Osteocyte (in vitro differentiated cells): ENCODE measurements at places on chromosomes 4 and X. TPM values are rescaled to one million over a fixed set of nuclear protein-coding genes. Genes with fewer than 3 reads are reported as not detected.

- DNase-seq = no peak
Measured at GRCh38 chr4:967113-968104, 6.0 kb downstream of the DGKQ start.

- DNase-seq = no peak
Measured at GRCh38 chr4:152672206-152673092, 7.3 kb downstream of the TMEM154 start.

DNA sequence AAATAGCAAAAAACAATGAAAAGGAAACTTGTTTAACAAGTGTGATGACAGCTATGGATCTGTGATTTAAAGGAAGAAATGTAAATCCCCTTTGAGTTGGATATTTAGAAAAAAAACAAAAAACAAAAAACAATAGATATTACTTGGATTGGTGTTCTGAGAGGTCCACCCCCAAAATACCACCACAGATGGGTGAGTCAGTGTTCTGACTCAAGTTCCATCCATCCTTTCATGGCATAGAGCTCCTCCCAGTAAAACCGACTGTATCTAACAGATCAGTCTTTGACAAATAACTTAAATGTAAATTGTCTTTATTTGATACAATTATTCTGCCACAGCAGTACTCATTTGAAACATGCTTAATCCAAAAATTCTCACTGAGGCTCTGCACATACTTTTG lies 27.4 kb downstream of the TMPRSS11B start:
- no peak for DNase-seq

DNA sequence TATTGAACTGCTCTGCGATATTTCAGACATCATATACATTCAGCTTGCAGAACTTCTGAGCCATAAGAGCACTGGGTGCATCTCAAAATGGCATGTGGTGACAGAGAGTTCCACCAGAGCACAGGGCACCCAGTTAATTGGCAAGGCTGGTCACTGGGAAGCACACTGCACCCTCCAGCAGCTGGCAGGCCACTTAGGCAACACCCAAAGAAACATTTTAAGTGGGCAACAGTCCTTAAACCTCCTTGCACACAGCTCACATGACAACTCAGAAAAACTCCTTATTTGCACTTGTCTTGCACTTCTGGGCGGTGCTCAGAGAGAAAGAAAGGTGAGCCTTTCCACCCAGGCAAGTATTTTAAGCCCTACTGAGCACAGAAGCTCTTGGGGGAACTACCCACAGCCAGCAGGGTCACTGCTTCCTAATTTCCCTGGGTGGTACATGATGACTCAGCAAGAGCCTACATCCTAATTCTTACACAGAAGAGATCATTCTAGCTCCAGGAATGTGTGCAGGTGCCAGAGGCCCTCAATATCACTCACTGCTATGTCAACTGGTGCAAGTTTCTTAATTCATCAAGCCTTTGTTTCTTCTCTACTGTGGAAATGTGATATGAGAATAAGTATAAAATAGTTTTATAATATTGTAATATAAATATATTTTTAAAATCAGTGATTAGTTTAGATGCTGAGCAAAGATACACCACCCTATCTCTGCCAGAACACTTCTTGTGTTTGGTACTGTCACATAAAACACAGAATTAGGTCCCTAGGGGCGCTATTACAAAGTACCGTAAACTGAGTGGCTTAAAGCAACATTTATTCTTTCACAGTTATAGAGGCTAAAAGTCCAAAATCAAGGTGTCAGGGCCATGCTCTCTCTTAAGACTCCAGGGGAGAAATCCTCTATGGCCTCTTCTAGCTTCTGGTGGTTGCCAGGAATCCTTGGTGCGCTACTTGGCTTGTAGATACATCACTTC lies 155.1 kb upstream of the PPARGC1A start:
- no peak for DNase-seq

- DNase-seq = no peak
Measured at GRCh38 chrX:672931-673330, 42.3 kb downstream of the SHOX start.

GRCh38 chrX:13697976-13698375 lies 9.0 kb downstream of the RAB9A start:
- DNase-seq = no peak

- DNase-seq = no peak
Measured at GRCh38 chr4:140291259-140291658, 82.2 kb upstream of the SCOC start.

- DNase-seq = no peak
Measured at GRCh38 chrX:2487366-2487765, 13.4 kb downstream of the DHRSX start.

DNA sequence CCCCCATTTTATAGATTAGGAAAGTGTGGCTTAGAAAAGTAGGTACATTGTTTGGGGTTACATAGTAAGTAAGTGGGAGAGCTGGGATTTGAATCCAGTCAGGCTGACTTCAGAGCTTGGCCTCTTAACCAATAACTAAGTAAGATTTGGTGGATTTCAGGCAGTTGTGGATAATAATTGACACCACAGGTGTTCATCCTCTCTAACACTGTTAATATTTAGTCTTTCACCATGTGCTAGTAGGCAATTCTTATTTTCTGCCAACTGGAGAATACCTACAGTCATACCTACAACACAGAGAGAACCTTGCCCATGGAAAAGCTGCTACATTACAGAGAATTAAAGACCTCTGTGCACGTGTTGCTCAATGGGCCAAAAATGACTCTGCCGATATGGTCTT lies 89.5 kb downstream of the DIAPH2 start:
- DNase-seq = no peak

DNA sequence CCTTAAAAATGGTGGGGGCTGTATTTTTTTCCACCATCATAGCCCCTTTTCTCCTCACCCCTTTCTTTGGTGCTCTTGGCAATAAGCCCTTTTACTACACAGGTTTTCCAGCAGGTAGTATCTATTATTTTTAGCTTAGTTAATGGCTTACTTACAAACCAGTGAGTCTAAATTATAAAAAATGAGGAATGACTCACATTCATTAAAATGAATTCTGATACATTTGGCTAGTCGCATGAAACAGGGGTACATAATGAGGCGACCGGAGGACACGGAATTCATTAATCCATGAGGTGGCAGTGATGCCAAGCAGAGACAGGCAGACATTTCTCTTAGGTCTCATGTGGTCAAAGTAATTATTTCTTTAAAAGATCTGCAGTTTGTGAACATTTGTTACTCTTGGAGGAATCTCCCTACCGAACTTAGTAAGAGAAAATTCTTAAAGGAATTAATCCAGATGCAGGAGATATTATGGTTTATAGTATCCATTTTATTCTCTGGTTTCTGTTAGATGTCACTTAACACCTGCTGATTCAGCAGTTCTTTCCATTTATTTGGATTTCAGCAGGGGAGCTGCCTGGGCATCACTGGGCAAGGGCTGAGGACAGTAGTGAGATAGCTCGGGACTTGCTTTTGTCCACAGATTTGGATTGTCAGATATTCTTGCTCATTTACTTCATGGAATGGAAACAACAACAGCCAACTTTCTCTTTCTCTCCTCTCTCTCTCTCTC lies 575.0 kb upstream of the NR3C2 start:
- no peak for DNase-seq

GRCh38 chr4:111961809-111962208 lies 183.4 kb upstream of the FAM241A start:
- DNase-seq = no peak

GRCh38 chr4:7831330-7831729 lies 108.3 kb downstream of the AFAP1 start:
- no peak for DNase-seq

GRCh38 chrX:39650768-39651347 lies 446.9 kb downstream of the BCOR start:
- DNase-seq = no peak

- DNase-seq = no peak
Measured at GRCh38 chr4:185463541-185463940, 8.0 kb downstream of the CCDC110 start.

DNA sequence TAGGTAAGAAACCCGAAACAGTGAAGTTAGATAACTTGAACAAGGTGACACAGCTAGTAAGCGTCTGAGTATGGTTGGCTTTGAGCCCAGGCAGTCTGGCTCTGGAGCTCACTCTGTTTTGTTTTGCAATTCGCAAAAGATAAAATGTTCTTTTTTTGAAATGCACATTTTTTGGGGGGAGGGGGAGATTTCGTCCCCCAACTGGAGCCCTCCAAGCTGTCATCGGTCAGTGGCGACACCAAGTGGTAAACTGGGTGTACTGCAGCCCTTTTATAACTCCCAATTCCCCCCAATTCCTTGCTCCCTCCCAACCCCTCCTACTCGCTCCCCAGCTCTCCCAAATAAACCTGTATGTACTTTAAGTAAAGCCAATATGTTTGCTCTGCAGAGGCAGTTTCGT lies 2.8 kb upstream of the CLCN5 start:
- no peak for DNase-seq

DNA sequence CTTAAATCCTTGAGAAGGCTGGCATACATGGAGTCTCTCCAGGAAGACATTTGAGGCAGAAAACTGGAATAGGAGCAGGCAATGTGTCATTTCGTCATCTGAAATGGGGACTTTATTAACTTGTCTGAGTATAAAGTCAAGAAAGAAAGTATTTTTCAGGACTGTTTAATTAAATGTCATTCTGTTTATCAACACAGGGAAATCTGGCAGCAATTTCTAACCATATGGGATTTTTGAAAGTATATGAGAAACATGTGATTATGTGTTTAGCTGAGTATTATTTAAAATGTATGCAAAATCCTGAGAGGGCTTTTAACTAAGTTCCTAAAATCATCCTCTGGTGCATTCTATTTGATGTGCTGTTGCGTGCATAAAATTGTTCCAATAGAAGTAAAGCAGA lies 3.9 kb upstream of the FAM9A start:
- no peak for DNase-seq

- DNase-seq = no peak
Measured at GRCh38 chr4:114015444-114015899, 36.0 kb upstream of the ARSJ start.

- DNase-seq = no peak
Measured at GRCh38 chrX:23764188-23764984, 18.6 kb upstream of the SAT1 start.

GRCh38 chrX:138775517-138775916 lies 64.0 kb upstream of the FGF13 start:
- no peak for DNase-seq

DNA sequence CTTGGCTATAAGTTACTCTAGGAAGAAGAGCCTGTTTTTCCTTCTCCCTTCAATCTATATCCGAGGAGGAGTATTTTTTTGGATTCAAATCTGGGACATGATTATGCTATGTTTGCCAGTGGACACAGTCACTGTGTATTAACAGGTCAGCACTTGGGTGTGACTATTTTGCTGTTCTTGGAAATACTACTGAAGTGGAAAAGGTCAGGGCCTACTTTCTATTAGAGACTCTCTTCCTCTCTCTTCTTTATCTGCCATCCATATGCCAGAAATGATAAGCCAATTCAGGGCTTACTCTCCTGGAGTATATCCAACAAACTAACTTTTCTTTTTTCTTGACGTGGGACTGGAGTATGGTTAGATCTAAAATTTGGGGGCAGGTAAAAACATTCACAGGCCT lies 40.5 kb downstream of the MID1IP1 start:
- no peak for DNase-seq

- DNase-seq = no peak
Measured at GRCh38 chr4:113758372-113758771, 3.2 kb downstream of the CAMK2D start.

- no peak for DNase-seq
Measured at GRCh38 chr4:35709080-35709479, 535.2 kb downstream of the ARAP2 start.

GRCh38 chr4:22900876-22901275 lies 208.1 kb downstream of the GBA3 start:
- no peak for DNase-seq

DNA sequence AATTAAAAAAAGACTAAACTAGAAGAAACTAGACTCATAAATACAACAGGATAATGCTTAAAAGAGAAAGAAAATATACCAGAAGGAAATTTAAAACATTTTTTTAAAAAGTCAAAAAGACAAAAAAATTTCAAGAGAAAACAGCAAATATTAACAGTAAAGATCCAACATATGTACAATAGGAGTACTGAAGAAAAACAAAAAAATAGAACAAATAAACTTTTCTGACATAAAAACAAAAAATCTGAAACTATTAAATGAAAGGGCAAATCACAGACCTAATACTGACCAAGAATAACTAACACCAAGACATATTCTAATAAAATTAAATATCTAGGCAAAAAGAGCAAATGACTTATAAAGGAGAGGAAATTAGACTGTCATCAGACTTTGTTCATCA lies 11.5 kb downstream of the DNAJB14 start:
- no peak for DNase-seq

DNA sequence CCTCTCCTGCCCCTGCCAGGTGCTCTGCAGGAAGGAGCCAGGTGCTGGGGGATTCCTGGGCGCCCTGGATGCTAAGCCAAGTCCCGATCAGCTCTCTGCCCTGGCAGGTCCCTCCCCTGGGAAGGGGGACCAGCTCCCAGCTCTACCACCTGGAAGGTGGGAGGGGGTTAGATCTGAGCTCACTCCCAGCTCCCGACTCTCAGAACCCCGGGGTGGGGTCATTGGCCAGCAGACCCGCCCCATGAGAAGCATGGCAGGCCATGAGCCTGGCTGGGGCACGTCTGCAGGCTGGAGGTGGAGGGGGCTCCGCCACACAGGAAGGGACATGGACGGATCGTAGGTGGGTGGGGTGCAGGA lies 83.4 kb upstream of the NKX1-1 start:
- no peak for DNase-seq

GRCh38 chr4:129387666-129388065 lies 291.7 kb downstream of the C4orf33 start:
- no peak for DNase-seq

GRCh38 chr4:3239998-3240920 lies 8.7 kb upstream of the MSANTD1 start:
- DNase-seq = no peak

DNA sequence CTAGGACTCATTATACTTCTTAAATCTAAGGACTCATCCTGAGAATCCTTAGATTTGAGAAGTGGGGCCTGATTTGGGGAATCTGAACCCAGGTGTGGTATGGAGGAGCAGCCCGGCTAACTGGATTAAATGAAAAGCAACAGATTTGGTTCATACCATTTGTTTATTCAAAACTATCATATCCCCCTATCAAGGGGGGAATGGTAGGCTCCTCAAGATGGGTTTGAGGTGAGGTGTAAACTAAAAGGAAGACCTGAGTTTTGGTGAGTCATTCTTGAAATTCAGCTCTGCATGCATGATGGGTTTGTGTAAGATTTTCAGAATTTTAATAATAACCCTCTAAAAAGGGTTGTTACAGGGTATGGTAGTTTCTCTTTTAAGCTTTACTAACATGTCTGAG lies 53.4 kb downstream of the CASP6 start:
- no peak for DNase-seq

GRCh38 chr4:4542774-4543485 lies 1.1 kb upstream of the STX18 start:
- DNase-seq = no peak

- DNase-seq = no peak
Measured at GRCh38 chrX:124378643-124379042, 32.3 kb downstream of the SH2D1A start.

The AFM gene
- not detected in 2 replicates for total RNA-seq

The BMPR1B gene
- 1.5 and 2.4 TPM in 2 replicates for total RNA-seq

The PCYT1B gene
- total RNA-seq = 1.0 and 1.1 TPM in 2 replicates

The FAM149A gene
- total RNA-seq = 2.0 and 2.3 TPM in 2 replicates

The GYPE gene
- not detected in 2 replicates for total RNA-seq

The SPRY1 gene
- 51.0 and 51.7 TPM in 2 replicates for total RNA-seq

The PAGE2B gene
- not detected in 2 replicates for total RNA-seq

The SPIN4 gene
- 7.4 TPM in 2 replicates for total RNA-seq

The TIMP1 gene
- 403 and 405 TPM in 2 replicates for total RNA-seq

The GPC3 gene
- total RNA-seq = 18.6 and 19.6 TPM in 2 replicates

The CCNA2 gene
- 9.6 and 10.6 TPM in 2 replicates for total RNA-seq

The MBTPS2 gene
- 23.7 and 25.1 TPM in 2 replicates for total RNA-seq

The SOX3 gene
- not detected in 2 replicates for total RNA-seq
